ENCODE measurements at places on chromosomes 3 and 15.

DNA sequence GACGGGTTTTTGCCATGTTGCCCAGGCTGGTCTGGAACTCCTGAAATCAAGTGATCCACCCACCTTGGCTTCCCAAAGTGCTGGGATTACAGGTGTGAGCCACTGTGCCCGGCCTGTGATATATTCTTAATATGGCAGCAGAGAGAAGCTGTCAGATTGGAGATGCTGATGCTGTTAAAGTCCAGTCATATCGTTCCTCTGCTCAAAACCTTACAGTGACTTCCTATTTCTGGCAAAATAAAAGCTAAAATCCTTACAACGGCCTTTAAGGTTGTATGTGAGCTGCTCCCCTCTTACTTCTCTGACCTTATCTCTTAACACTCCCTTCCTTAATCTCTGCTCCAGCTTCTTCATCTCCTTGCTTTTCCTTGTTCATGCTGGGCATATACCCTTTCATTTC, 26.6 kb upstream of the MGA start:
- no peaks in the 10 kb centered on the region for H3K27me3 ChIP-seq
- peaks cover 22% of the 10 kb centered on the region for H3K4me1 ChIP-seq
- no peaks in the 10 kb centered on the region for H3K36me3 ChIP-seq
- no peak for DNase-seq

DNA sequence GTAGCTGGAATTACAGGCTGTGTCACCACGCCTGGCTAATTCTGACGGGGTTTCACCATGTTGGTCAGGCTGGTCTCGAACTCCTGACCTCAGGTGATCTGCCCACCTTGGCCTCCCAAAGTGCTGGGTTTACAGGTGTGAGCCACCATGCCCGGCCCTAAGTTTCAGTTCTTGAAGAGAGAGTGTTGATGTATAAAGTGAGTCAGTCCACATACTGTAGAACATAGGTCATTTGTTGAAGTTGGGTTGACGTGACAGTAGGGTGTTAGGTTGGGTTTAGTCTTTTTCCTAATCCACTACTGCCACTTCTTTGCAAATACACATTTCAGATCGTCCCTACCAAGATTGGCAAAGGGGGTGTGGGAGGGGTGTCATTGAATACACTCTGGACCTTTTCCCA, 15.2 kb downstream of the DNAJC19 start:
- DNase-seq = no peak
- no peak overlapping the region for H3K4me3 ChIP-seq
- H3K27me3 ChIP-seq = no peaks in the 10 kb centered on the region
- peaks cover 28% of the 10 kb centered on the region for H3K36me3 ChIP-seq

DNA sequence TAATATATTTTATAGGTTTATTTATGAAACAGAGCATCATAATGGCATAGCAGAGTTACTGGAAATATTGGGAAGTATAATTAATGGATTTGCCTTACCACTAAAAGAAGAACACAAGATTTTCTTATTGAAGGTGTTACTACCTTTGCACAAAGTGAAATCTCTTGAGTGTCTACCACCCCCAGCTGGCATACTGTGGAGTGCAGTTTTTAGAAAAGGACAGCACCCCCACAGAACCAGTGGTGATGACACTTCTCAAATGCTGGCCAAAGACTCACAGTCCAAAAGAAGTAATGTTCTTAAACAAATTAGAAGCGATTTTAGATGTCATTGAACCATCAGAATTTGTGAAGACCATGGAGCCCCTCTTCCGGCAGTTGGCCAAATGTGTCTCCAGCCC, 58.1 kb downstream of the DNAH1 start:
- no peak for DNase-seq
- no peak overlapping the region for H3K27ac ChIP-seq
- H3K27me3 ChIP-seq = peaks cover 26% of the 10 kb centered on the region
- no peak overlapping the region for H3K4me3 ChIP-seq

GRCh38 chr15:59993950-59994401, 10.1 kb upstream of the FOXB1 start:
- no peak overlapping the region for H3K27ac ChIP-seq
- peak overlapping the region; percentile 47 for H3K4me3 ChIP-seq
- H3K36me3 ChIP-seq = no peaks in the 10 kb centered on the region
- peaks cover 66% of the 10 kb centered on the region for H3K4me1 ChIP-seq

DNA sequence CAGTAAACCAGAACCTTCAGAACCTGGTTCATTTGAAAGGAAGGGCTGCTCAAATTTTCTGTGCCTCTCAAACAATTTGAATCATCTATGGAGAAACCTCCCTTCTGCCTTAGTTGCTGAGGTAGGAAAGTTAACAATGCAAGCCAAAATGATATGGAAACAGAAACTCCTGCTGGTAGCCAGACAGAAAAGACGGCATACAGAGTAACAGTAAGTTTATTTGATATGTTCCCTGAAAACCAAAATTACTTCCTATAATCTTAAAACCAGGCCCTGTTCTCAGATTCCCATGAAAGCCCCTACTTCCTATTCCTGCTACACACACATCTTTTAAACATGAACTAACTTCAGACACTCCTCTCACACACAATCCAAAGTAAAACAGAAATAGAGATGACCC, 86.2 kb downstream of the TBC1D5 start:
- H3K4me3 ChIP-seq = no peak overlapping the region
- H3K4me1 ChIP-seq = no peaks in the 10 kb centered on the region
- H3K36me3 ChIP-seq = no peaks in the 10 kb centered on the region
- no peak overlapping the region for H3K27ac ChIP-seq

DNA sequence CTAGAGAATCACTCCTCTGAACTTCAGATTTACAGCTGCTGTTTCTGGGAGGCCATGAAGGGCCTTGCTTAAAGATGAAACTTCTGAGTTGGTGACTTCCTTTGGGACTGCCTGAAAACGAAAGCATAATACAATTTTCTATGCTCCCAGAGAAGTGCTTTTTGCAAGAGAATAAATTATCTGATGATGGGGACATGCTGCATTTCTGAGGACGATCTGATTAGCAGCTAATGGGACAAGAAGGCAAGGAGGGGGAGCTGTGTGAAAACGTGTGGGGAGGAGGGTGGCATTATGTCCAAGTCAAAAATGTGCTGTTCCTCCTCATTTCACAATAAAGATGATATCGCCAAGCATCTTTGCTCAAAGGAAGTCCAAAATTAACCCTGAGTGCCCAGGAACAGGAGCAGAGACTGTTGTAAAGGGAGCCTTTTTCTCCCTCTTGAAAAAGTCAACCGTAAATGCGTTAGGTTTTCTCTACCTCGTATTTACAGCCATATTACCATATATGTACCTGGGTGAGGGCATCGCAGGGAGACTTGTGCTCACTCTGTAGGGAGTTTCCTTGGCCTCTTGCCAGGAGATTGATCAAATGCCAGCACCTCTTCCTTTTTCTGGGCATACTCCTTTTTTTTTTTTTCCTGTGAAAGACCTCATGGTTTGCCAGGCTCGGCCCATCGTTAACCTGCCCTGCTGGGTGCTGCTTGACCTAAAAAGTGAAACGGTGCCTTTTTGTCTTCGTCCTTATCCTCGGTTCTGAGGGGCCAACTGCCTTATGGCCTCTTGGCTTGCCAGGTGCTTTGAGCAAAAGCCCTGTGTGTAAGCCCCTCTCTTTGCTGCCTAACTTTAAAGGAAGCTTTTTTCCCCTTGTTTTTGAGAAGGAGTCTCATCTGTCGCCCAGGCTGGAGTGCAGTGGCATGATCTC, 11.5 kb downstream of the ITPR1 start:
- no peaks in the 10 kb centered on the region for H3K36me3 ChIP-seq
- H3K27me3 ChIP-seq = no peaks in the 10 kb centered on the region
- no peak overlapping the region for H3K27ac ChIP-seq
- H3K4me3 ChIP-seq = no peak overlapping the region
- no peak for DNase-seq
- H3K4me1 ChIP-seq = peaks cover 46% of the 10 kb centered on the region

GRCh38 chr15:58929891-58930416, 3.5 kb downstream of the SLTM start:
- H3K27ac ChIP-seq = no peak overlapping the region
- H3K4me3 ChIP-seq = no peak overlapping the region
- DNase-seq = no peak
- no peaks in the 10 kb centered on the region for H3K27me3 ChIP-seq

GRCh38 chr15:90043530-90044010, 42.4 kb downstream of the ZNF710 start:
- no peaks in the 10 kb centered on the region for H3K36me3 ChIP-seq
- DNase-seq = peak; percentile 73
- H3K27me3 ChIP-seq = no peaks in the 10 kb centered on the region

DNA sequence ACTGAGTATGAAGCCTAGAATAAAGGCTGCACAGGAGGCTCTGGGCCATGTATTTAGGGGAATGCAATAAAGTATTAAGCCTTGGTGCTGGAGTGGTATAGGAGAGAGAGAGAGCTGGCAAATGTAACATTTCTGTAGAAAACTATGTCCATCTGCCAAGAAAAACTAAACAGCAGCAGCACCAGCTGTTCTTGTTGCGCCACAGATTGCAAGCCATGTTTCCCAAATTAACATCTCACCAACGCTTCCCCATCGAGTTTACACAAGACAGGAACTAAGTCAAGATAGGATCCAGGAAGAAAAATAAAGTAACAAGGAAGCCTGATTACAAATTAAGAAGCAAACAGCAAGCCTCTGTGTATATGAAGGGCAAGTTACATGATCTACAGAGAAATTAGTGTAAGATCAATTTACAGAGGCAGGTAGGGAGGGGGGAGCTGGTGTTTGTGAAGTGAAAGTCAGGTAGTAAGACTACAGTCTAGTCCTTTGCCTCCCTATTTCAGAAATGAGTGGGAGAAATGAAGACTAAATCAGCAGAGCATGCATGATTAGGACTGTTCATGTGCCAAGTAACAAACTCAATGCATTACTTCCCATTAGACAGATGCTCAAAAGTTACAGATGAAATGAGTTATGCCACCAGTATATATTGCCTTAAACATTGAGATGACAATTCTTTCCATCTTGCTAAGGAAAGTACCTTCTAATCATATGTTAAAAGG, 900.5 kb downstream of the EPHA3 start:
- no peak for DNase-seq
- no peaks in the 10 kb centered on the region for H3K27me3 ChIP-seq
- no peak overlapping the region for H3K27ac ChIP-seq
- H3K36me3 ChIP-seq = no peaks in the 10 kb centered on the region
- no peaks in the 10 kb centered on the region for H3K4me1 ChIP-seq
- H3K4me3 ChIP-seq = no peak overlapping the region

- H3K27me3 ChIP-seq = no peaks in the 10 kb centered on the region
- no peak for DNase-seq
- no peaks in the 10 kb centered on the region for H3K36me3 ChIP-seq
- H3K4me1 ChIP-seq = peaks cover 3% of the 10 kb centered on the region
- no peak overlapping the region for H3K4me3 ChIP-seq
These were observed 21.2 kb upstream of the PIGZ start for GRCh38 chr3:196989721-196990262.

DNA sequence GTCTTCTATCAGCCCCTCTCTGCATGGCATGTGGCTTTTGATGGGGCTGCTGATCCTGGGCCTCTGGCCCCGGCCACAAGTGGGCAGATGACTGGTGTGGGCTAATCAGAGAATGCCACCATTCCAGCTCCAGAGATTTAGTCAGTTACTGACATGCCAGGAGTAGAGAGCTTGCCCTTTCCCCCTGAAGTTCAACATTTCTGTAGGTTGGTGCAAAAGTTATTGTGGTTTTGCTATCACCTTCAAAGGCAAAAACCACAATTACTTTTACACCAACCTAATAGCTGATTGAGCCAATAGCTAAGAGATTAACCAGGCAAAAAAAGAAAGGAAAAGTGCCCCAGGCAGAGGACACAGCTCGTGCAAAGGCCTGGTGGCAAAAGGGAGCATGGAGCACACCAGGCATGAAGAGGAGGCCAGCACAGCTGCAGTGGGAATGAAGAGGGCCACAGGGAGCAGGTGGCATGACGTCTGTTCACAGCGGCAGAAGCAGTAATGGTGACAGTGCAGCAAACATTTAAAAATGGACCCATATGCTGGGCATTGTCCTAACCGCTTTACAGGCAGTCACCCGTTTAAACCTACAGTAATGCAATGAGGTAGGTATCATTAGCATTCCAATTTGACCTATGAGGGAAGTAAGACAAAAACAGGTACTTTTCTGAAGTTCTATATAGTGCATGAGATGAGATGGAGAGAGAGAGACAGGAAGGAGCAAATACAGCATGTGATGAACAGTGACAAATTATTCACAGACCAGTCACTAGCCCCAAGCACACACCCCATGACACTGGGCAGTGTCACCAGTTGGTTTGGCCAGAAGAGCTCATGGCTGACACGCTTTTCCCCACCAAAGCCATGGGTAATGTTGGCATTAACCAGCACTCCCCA, 373.0 kb upstream of the PROK2 start:
- H3K4me1 ChIP-seq = no peaks in the 10 kb centered on the region
- no peaks in the 10 kb centered on the region for H3K27me3 ChIP-seq
- H3K4me3 ChIP-seq = no peak overlapping the region

- no peak overlapping the region for H3K4me3 ChIP-seq
- no peaks in the 10 kb centered on the region for H3K27me3 ChIP-seq
- no peaks in the 10 kb centered on the region for H3K36me3 ChIP-seq
These were observed 3.5 kb downstream of the CCDC51 start for GRCh38 chr3:48436477-48436787.

DNA sequence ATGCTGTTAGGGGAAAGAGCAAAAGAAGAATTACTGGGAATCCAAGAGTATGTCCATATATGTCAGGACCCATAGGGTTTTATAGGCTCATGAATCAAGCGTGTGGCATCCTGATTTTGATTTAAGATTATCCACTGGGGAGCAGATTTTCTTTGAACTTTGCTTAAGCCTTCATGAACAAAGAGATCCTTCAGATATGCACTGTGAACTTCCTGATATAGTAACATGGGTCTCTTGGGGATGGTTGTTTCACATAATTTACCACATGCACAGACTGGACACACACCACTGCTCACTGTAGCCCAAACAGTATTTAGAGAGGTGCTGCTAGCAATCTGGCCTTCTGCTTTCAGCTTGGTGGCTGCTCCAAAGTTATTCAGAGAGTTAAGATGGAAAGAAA, 200.9 kb upstream of the ZPLD1 start:
- no peaks in the 10 kb centered on the region for H3K36me3 ChIP-seq
- no peak overlapping the region for H3K4me3 ChIP-seq

DNA sequence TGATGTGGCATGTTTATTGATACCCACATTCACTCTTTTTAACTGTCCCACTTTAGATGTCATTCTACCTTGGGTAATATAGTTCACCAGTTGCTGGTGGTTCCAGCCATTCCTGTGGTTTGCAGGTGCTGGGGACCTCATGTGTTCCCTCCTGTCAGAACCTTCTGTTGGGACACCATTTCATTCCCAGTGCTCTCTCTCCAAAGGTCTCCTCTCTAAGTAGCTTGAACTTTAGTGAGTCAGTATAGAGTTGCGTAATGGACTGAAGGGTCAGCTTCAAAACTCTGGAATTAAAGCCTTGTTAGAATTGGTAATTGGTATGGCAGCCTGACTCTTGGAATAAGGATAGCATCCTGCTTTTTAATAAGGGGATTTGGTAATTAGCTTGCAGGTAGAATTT, 108.5 kb downstream of the PLCL2 start:
- DNase-seq = no peak
- no peaks in the 10 kb centered on the region for H3K27me3 ChIP-seq
- no peaks in the 10 kb centered on the region for H3K36me3 ChIP-seq
- H3K4me3 ChIP-seq = no peak overlapping the region

GRCh38 chr3:60250206-60250605, 1001.0 kb downstream of the FHIT start:
- H3K27ac ChIP-seq = no peak overlapping the region
- H3K36me3 ChIP-seq = no peaks in the 10 kb centered on the region
- no peak overlapping the region for H3K4me3 ChIP-seq
- H3K27me3 ChIP-seq = no peaks in the 10 kb centered on the region
- H3K4me1 ChIP-seq = no peaks in the 10 kb centered on the region
- no peak for DNase-seq

Measured in neural progenitor cell (in vitro differentiated cells).